ELF-1 (cell line): ENCODE measurements at places on chromosomes 5 and 9.
A peak's percentile ranks its signal among the peaks of the same experiment; 100 is the strongest.

- DNase-seq: no peak
Measured at GRCh38 chr9:31847963-31848362, 536.5 kb upstream of the ACO1 start.

- no peak for DNase-seq
Measured at GRCh38 chr5:5658226-5658625, 235.7 kb downstream of the ICE1 start.

- DNase-seq: no peak
Measured at GRCh38 chr5:111580956-111581355, 68.6 kb upstream of the STARD4 start.

GRCh38 chr9:8701904-8702303 lies 902.3 kb upstream of the DMAC1 start:
- DNase-seq: no peak

GRCh38 chr9:127279717-127280285 lies 15.2 kb downstream of the GARNL3 start:
- DNase-seq: no peak

DNA sequence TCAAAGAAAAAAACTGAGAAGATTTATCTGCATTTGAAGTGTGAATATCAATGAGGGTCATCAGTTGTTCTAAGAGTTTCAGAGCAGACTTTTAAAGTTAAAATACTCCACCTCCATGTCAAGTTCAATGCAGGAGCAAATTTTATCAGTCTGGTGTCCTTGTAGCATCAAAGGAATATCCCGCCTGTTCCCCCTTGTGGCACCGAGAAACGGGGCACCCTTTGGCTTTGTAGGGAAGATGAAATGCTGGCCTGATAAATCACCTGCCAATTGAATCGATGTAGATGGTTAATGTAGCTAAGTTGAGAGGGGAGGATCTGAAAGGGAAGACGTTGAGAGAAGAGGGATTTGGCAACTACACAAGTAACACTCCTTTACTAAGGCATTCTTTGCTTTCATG lies 714.5 kb downstream of the EFNA5 start:
- DNase-seq: no peak

DNA sequence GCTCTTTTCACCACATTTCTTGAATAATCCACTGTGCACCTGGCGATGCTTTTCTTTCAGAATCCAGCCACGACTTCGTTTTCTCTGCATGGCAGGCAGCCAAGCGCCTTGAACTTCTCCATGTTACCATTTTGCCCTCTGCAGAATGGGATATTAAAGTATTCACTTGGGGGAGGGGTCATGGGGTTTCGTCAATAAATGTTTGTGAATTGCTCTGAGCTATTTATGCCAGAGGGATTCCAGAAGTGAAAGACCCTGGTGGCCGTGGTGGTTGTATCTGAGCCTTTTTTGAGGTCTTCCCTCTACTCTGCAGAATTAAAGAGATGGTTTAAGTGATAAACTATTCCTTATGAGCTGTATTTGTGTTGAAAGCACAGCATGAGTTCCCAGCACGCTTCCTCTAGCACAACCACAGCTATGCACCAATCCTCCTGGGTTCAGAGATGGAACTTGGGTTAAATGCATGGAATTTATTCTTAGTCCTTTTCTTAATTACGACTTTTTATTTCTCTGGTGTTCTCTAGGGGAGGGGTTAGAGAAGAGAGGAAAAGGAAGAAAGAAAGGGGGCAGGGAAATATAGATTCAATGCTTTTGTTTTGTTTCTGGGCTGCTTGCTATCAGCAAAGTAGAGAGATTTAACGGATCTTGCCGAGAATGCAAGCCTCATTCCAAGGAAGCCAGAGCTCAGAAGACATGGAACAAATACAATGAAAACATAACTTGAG lies 478.2 kb upstream of the TNC start:
- DNase-seq: no peak

GRCh38 chr5:107123014-107123413 lies 547.7 kb downstream of the EFNA5 start:
- DNase-seq: peak; percentile 52

DNA sequence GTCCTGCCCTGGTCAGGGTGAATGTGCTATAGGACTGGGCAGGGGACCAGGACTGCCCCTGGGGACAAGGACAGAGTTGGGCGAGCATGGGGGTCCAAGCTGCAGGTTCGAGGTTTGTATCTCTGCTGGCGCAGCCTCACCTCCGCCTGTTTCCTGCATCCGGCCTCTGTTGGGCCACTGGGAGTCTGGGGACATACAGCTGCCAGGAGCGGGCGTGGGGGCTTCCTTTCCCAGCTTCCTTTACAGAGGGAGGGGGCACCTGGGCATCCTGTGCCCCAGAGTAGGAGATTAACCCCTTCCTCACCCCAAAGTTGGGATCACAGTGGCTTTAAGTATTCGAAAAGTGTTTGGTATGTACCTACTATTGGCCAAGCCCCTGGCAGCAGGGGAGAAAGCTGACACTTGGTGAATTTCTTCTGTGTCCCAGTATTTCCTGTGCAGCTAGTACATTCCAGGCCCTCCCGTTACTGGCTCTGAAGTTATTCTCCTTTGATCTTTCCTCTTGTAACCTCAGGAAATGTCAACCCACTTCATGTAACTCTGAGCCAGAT lies 19.0 kb downstream of the OLFML2A start:
- DNase-seq: peak; percentile 27

DNA sequence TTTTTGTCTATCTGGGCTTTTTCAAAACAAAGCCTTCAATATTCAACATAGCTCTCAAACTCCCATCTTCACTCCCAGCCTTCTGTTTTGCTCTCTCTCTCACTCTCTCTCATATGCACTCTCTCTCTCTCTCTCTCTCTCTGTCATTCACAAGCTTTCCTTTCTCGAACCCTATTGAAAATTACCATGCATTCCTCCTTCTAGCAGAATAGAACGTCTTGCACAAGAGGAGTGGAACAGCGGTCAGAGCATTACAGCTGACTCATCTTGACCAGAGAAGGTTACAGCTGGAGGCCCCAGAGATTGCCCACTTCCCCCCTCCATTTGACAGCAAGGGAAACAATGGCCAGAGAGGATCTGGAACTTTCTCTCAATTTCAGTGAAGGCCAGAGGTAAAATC lies 51.0 kb upstream of the LIFR start:
- DNase-seq: peak; percentile 41

GRCh38 chr5:177041936-177042335 lies 19.4 kb downstream of the ZNF346 start:
- no peak for DNase-seq

- no peak for DNase-seq
Measured at GRCh38 chr5:106649031-106649430, 1021.7 kb downstream of the EFNA5 start.

DNA sequence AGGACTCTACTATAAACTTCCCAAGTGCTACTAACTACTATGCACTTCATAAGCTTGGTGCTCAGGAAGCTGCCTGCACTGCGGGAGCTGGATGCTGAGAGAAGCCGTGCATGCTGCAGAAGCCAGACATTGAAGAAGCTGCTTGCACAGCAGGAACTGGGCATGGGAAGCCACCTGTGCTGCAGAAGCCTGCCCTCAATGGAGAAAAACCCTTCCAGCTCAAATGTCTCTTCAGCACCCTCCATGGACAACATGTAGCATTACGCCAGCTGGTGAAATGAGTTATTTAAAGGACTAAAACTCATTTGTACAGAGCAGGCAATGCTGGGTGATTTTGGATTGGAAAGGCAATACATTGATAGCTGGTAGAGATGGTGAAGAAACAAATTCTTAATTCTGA lies 247.2 kb downstream of the KIF4B start:
- peak; percentile 54 for DNase-seq

- DNase-seq: peak; percentile 93
Measured at GRCh38 chr9:35518225-35518821, 28.4 kb downstream of the RUSC2 start.

- DNase-seq: no peak
Measured at GRCh38 chr5:93978222-93978621, 236.8 kb upstream of the POU5F2 start.

DNA sequence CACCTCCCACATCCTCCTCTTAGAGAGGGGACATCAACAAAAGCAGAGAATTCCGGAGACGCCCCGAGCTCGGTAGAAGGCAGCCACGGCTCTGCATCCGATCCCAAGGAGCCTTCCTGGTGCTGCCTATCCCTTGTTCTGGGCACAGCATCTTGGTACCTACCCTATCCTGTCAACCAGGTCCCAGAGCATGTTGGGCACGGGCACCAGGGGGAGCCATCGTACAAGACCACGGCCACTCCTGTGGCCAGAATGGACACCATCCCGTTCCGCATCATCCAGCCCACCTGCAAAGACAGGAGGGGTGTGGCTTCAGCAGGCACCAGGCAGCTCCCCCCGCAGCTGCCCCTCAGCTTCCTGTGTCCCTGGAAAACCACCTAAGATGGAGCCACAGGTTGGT lies 62.7 kb upstream of the ZNF354A start:
- DNase-seq: peak; percentile 61

DNA sequence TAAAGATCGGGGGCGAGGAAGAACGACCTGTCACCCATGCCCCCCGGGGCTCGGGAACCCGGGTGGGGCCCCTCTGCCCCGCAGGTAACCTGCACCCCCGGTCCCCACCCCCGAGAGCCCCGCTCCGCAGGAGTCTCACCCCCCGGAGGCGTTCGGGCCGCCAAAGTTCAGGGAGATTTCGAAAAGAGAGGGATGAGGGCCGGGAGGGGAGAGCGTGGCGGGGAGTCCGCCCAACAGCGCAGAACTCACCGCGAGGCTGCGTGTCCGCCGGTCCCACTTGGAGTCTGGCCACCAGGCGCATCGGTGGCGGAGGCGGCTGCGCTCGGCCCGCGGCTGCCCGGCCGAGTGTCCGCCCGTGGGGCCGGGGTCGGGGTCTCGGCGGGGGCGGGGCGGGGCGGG lies at the start of gene PHF19:
Gene PHF19, minus strand, starts transcription at position 347 of the 399 bp plus-strand sequence. CDS start 2,447 bp downstream, outside the sequence.
- no peak for DNase-seq

GRCh38 chr5:133179405-133179804 lies 127.6 kb downstream of the HSPA4 start:
- no peak for DNase-seq

- DNase-seq: peak; percentile 89
Measured at GRCh38 chr9:69122082-69122548, 52.0 kb upstream of the TJP2 start.

DNA sequence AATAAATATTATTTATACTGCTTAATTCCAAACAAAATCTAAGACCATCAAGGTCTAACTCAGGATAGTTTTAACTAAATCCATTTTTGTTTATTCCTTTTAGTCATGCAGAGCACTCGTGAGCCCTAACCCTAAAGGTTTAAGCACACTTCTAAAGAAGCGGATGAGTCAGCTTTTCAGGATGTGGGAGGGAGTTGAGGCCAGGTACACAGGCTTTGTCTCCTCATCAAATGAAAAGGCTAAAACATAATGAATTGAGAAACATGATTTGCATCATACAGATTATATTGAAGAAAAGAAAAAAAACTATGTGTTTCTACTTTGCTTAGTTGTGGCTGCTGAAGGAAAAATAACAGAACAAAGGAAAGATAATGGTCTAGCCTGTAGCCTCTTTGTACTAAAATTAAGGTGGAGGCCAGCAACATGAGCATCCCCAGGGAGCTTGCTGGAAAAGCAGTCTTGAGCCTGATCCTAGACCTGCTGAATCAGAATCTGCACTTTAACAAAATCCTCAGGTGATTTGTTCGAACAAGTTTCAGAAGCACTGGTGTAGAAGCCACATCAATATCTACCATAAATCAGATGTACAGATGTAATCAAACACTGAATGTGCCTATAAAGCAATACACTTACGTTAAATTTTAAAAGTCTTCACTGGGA lies 21.1 kb upstream of the ISCA1 start:
- DNase-seq: peak; percentile 15

DNA sequence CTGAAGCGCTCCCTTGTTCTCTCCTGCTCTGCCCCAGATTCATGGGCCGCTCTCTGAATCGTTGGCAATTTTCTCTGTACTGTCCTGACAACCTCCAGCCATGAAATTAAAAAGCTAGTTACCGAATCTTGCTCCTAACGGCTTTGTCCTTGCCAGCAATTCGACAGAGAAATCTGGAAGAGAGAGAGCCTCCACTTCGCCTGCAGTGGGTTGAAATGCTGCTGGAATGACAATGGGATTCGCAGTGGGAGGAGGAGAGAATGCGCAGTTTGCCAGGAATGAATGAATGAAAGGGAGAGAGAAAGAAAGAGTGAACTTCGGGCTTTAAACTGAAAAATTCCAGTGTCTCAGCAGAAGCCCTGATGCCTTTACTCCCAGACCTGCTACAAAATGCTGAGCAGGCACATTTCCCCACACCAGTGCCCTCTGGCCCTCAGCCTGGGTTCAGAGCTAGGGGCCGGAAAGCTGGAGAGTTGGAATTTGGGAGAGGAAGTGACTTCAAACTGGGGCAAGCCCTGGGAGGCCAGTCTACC lies 11.5 kb upstream of the BOD1 start:
- peak; percentile 80 for DNase-seq

DNA sequence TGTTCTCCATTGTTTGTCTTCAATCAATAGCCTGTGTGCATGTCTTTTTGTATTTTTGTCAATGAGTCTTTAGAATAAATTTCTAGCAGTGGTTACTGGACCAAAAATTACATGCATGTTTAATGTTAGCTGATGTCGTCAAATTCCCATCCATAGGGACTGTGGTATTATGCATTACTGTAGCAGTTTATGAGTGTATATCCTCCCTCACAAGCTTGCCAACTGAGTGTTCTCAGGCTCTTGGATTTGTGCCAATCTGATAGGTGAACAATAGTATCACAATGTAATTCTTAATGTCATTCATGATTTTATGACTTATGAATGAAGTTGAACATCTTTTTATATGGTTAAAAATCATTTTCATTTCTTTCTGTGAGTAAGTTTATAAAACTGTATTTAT lies 13.0 kb downstream of the SNX24 start:
- DNase-seq: no peak

DNA sequence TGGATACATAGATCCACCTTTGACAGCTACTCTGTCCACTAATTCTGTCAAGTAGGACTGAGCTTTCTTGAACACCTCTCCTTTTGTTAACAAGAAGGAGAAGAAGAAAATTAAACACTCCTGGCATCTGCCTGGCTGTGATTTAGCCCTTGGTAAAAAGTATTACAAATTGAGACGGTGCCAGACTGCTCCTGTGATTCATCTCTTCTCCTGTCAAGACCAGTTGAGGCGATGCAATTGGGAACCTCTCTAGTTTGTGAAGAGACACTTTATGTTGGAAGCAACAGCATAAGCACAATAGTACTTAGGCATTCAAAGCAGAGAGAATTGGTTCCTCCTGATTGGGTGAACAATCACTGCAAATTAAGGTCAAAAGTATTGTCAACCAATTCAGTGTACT lies 72.7 kb downstream of the GHR start:
- DNase-seq: no peak

DNA sequence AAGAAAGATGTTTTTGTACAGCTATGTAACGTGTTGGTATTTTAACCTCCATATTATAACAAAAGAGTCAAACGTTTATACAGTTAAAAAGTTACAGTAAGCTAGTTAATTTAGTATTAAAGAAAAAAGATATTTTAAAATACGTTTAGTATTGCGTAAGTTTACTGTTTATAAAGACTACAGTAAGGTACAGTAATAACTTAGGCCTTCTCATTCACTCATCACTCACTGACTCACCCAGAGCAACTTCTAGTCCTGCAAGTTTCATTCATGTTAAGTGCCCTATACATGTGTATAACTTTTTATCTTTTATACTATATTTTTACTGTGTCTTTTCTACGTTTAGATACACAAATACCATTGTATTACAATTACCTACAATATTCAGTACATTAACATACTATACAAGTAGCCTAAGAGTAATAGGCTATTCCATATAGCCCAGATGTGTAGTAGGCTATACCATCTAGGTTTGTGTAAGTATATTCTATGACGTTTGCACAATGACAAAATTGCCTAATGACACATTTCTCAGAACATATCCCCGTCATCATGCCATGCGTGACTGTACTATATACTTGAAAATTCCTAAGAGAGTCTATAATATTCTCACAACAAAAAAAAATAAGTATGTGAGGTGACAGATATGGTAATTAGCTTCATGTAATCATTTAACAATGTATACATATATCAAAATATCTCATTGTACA lies 33.8 kb downstream of the ERP44 start:
- no peak for DNase-seq
